Activated CD4-positive, alpha-beta T cell treated with anti-CD3 and anti-CD28 coated beads for 48 hours (primary cell): ENCODE measurements at places on chromosomes 2 and 18.

DNA sequence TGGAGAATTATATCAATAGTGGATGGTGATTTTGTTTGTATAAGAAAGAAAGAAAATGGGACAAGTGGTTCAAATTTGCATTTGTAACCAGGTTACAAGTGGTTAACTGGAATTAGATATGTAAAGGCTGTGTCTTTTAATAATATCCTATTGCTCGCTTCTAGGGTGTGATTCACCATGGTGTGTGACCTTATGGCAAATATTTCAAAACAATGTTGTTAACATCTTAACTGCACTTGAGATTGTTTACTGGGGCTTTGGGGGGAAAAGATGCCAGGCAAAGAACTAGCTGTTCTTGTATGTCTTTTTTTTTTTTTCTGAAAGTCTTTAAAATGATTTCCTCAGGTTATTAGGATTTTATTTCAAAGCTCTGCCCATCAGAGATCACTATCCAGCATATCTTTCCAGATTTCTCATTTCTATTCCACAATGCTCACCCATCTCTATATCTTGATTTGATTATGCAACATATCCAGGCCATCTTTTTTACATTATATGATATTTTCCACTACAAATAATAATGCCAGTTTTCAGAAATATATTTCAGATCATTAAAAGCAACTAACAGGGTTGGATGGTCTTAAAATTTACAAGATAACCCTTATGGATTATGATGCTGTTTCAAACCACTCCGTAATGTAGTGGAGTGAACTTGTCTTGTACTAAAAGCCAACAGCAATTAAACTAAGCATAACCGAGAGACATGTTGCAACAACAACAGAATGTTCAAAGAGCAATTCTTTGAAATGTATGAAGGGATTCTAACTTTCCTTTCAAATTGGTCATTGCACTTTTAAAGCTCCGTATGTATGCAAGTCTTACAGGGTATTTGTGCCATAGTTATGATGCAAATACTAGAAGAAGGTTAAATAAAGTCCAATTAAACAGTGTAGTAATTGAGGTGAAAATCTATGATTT, 341.5 kb upstream of the ETAA1 start:
- DNase-seq, result no peak

- no peak for DNase-seq
Observed at GRCh38 chr2:168172071-168172470, 75.3 kb downstream of the STK39 start.

- peak; percentile 62 for DNase-seq
Observed at GRCh38 chr2:102304711-102305611, 6.4 kb upstream of the IL1RL1 start.

DNA sequence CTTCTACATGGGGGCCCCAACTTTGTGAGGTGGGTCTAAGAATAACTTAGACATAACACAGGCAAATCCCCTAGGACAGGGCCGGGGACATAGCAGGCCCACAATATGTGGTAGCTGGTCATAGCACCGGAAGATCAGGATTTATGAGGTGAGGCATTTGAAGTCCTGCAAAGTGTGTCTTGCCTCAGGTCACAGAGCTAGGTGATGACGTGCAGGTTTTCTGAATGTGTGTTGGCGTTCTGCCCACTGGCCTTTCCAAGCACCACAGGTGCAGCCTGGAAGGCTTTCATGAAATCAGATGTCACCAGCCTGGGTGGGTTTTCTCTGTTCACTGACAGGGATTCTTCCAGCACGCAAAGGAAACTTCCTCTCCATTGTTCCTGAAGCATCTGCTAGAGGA, 119.1 kb downstream of the LRATD1 start:
- no peak for DNase-seq

- DNase-seq, result no peak
Observed at GRCh38 chr2:69740502-69740951, 1.4 kb upstream of the ANXA4 start.

DNA sequence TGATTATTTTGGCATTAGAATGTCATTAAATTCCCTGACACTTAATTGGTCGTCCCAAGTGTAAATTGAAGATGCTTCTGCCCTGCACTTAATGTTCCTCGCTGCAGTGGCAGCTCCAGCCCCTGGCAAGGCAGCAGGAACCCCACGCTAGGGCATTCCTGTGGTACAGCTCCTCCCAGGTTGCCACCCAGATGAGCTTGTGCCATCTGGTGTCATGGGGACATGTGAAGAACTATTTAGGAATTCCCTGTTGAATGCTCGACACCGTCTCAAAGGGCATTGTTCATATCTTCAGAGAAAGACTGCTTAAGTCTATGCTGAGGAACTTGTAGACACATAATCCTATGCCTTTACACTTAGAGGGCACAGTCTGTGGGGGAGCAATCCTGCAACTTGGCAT, 38.9 kb downstream of the BCL2L11 start:
- no peak for DNase-seq

GRCh38 chr2:174667250-174667860, 69.8 kb upstream of the WIPF1 start:
- DNase-seq, result no peak

DNA sequence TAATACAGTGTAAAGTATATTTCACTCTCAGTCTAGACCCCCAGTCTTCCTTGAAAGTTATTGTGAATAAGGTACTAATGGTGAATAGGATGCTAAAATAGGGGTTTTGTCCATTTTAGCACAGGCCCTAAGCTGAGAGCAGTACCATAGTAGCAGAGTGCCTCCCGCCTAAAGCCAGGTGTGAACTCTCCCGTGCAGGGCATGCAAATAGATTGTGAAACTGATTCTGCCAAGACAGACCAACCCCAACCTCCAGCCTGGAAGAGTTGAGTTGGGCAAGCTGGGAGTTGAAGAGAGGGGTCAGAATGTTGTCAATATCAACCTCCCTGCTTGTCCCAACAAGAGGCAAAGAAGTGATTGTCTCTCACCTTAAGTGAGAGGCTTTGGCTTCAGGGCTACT, 97.4 kb upstream of the CYRIA start:
- DNase-seq, result no peak

DNA sequence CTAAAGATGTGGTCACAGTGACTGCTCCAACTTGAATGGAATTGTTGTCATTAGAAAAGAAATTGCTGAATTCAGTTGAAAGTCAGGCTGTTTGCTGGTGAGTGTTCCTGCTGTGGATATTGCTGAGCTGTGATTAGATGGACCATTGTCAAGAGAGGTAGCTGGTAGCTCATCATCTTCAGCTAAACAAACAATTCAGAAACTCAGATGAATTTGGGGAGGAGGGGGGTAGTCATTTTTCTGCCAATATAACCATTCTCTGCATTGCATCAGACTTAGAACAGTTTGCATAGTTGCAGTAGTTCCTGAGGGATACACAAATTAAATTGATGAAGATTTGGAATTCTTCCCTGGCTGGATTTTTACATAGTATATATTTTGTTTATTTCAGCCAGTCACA, 108.3 kb downstream of the MTCL1 start:
- no peak for DNase-seq

DNA sequence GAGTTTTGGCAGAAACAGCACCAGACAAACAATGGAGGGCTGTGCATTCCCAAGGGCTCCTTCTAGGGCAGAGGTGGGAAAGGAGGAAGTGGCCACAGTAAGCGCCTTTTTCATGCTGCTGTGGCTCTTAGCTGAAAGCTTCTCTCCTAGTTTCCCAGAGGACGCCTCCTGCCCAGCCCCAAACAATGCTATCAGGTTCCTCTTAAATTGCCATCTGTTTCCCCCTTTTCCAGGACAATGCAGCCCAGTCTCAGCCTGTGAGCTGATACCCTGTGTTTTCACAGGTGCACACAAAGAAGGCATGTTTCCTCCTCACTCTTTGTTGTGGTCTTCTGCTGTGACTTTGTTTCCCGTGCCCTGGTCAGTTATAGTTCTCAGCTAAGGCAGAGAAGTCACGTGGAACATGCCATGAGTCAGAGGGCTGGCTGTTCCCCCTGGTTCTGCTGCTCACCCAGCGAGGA, 5.4 kb upstream of the FAM124B start:
- no peak for DNase-seq

DNA sequence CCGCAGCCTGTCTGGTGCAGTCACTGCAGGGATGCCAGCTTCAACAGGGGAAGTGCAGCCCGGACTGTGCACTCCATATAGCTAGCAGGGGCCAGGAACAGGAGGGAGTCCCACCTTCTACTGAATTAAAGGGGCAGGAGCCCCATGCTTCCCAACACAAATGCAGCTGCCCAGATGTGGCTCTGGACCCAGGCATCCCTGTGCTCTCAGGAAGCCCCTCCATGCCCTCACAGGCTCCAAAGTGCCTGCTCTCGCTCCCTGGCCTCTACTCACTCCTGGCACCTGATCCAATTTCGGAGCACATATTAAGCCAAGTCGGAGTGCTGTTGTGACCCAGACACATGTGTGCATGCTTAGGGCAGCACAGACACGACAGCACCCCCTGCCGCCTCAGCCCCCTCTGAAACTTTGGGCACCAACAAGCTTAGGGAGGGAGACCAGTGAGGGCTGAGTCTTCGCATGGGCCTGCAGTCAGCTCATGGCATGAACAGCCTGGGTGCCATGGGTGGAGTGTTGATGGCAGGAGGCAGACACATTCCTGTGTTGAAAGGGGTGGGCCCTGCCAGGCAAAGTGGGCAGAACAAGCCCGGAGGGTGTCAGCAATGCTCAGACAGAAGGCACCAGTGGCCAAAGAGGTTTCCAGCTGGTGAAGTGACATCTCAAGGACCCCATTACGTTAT, 83.5 kb downstream of the ZNF804A start:
- DNase-seq, result no peak

GRCh38 chr2:85073033-85073432, 60.2 kb upstream of the TCF7L1 start:
- DNase-seq, result no peak

DNA sequence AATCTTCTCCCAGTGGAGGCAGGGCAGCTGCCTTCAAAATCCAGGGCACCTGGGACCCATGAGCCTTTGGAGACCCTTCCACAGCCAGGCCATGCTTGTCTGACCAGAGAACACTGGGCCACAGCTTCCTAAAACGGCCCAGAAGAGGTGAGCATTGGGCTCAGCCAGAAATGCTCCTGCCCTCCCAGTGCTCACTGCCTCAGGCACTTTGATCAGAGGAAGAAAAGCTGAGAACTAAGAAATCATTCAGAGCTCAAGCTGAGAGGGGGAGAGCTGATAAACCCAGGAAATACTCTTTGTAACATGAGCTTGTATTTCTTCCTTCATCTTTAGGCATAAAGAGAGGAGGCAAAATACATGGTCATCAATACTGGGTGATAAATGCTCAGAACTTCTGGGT, 365.5 kb upstream of the KLHL29 start:
- no peak for DNase-seq

DNA sequence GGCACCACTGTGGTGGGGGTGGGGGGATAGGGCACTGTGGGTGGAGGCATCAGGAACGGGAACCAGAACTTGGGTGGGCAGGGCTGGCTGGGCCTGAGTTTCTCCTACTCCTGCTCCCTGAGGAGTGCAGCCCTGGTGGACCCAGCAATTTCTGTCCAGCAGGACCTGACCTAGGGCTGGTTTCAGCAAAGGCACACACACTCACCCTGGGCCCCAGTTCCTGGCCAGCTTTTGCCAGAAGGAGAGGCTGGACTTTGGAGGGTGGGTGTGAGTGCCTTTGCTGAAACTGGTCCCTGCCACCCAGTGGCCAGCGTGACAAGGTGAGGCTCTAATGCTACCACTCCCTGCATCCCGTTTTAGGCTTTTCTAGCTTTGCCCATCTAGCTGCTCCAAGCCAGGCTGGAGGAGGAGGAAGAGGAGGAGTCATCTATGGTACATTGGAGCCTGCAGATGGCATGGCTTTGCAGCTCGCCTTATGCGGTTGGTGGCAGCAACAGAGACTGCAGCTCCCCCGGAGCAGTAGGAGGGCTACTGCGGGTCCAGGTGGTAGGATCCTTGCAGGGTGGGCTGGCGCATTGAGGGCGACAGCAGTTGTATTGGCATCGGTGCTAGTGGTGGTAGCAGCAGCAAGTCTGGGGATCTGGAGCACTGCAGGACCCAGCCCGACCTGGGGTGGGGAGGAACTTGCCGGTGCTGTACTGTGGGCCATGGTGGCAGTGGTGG, 40.4 kb upstream of the IMP4 start:
- no peak for DNase-seq

DNA sequence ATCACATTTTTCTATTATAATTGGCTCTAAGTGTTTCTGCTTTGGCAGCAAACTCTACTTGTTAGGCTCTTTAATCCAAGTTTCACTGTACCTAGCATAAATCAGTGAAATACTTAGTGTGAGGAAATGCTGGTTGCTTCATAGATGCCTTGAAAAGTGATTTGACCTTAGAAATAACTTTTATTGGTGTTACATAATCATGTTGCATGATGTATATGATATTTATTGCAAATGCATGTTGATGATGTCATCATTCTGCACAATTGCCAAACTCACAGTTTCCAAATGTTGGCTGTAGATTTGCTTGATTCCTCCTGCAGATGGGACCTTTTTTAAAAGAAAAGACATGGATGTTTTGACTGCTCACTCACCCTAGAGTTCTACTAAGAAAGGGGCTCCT, 137.6 kb upstream of the BCL2L11 start:
- no peak for DNase-seq

DNA sequence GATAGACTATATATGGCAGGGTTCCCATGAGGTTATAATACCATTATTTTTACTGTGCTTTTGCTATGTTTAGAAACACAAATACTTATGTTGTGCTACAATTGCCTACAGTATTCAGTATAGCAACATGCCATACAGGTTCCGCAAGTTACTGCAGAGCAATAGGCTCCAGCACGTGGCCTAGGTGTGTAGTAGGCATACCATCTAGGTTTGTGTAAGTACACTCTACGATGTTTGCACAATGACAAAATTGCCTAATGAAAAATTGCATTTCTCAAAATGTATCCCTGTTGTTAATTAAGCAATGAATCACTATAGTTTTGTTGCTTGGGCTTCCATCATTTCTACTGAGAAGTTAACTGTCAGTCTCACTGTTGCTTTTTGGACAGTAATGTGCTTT, 9.8 kb downstream of the CD302 start:
- no peak for DNase-seq

DNA sequence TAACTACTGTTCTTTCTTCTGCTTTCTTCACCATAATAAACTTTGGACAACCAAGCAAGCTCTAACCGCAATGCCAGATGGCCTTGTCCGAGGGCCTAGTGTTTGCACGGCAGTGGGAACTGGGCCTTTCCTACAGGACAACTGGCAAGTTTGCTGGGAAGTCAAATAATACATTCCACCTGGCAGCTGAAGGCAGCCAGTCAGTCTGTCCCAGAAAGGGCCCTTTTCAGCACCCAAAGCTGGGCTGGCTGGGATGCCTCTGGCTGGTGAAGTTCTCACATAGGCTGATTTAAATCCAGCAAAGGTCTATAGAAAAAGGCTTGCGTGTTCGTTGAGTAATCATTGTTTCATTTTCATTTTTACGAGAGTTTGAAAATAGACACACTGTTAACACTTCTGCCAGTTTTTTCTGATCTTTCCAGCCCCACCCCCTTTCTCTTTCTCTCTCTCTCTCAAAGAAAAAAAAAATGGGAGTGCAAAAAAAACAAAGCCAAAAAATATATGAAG, 110.0 kb upstream of the EPAS1 start:
- peak; percentile 46 for DNase-seq

- DNase-seq, result no peak
Observed at GRCh38 chr2:205267323-205267722, 415.0 kb upstream of the NRP2 start.

- no peak for DNase-seq
Observed at GRCh38 chr2:215161301-215161829, 22.9 kb upstream of the ABCA12 start.
